CD4-positive, alpha-beta T cell treated with Interferon alpha-2 for 1 hour (primary cell): ENCODE measurements at places on chromosomes 3 and 15.

- no peak for DNase-seq
Measured at GRCh38 chr3:81045246-81045645, 716.2 kb downstream of the GBE1 start.

- peak; percentile 6 for DNase-seq
Measured at GRCh38 chr15:57861034-57861638, 154.6 kb downstream of the POLR2M start.

- DNase-seq: no peak
Measured at GRCh38 chr3:184230603-184231528, 1.5 kb downstream of the VWA5B2 start.

DNA sequence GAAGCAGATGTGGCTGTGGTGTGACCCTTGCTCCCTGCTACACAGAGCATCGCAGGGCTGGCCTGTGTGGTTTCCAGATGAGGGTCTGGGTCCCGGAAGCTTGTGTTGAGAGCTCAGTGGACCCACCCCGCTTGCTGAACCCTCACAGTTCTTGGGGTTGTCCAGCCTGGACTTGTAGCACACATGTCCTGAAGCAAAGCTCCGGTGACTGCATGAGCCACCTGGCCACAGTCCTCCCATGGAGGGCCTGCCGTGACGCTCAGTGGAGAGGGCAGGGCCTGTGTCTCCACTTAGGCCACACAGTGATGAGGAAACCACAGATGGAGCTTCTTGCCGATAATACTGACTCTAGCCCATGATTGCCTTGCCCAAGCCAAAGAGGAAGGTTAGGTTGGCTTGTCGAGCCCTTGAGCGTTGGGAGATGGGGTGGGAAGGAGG lies 62.6 kb downstream of the RGMA start:
- no peak for DNase-seq

GRCh38 chr3:14548321-14548729 lies 8.2 kb upstream of the GRIP2 start:
- DNase-seq: peak; percentile 32

DNA sequence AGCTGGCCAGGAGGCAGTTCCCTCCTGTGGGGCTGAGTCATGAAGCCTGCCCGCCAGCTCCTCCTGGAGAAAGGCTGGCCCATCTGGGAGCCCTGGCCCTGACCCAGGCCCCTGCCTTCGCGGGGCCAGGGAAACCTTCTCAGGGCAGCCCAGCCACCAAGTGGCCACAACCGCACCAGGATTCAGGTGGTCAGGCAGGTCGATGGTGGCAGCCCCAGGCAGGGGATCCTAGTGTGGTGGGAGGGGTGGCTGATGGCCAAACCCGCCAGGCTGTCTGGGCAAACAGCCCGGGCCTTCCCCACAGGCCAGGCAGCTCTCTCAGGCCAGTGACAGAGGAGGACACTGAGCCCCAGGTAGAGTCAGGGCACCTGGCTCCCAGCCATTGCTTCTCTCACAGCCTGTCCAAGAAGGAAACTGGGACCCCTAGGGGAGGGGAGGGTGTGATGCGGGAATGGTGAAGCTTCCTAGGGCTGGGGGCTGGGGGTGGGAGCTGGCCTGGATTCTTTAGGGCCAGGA lies 1.2 kb downstream of the TWF2 start:
- peak; percentile 41 for DNase-seq

DNA sequence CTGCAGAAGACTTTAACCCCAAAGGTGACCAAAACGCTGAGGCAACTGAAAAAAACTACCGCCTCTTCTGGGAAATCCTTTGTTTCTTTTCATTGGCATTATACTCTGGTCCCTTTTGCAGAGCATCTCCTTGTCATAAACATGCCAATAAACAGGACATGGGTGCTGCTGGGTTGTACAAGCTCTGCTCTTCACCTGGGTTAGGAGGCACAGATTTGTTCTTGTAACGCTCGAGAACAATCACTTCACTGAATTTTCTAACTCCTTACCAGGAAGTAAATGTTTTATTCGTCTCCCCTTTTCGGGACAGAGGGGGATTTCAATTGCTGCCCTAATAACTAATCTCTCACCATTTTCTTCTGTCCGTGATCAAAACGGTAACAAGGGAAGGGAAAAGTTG lies 1.3 kb downstream of the PLCH1 start:
- DNase-seq: no peak

- no peak for DNase-seq
Measured at GRCh38 chr3:117932441-117932840, 1102.2 kb downstream of the IGSF11 start.

DNA sequence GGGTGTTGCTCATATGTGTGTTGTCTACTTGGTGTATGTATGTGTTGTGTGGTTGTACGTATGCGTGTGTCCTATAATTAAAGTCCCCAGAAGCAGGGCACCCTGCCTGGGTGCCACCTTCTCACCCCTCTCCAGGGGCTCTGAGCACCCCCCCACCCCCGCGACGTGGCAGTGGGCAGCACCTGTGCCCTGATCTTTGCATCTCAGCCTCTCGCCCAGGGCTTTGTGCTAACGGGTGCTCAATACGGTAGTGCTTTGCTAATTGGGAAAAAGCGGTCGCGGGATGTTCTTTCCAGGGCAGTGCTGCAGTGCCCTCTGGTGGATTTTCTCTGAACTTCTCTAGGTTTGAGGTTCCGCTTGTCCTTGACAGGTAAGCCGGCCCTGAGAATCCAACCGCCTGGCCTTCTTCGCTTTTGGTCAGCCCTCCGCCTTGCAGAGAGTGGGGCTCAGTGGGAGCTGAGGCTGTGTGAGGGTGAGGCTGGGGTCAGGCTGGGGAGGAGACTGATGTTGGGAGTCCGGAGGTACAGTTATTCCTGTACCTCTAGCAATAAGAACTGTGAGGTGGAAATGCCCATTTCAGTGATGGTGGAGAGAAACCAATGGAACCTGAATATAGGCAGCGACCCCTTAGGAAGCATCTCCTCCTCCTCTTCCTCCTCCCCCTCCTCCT lies 17.6 kb upstream of the EPHB3 start:
- DNase-seq: peak; percentile 72

DNA sequence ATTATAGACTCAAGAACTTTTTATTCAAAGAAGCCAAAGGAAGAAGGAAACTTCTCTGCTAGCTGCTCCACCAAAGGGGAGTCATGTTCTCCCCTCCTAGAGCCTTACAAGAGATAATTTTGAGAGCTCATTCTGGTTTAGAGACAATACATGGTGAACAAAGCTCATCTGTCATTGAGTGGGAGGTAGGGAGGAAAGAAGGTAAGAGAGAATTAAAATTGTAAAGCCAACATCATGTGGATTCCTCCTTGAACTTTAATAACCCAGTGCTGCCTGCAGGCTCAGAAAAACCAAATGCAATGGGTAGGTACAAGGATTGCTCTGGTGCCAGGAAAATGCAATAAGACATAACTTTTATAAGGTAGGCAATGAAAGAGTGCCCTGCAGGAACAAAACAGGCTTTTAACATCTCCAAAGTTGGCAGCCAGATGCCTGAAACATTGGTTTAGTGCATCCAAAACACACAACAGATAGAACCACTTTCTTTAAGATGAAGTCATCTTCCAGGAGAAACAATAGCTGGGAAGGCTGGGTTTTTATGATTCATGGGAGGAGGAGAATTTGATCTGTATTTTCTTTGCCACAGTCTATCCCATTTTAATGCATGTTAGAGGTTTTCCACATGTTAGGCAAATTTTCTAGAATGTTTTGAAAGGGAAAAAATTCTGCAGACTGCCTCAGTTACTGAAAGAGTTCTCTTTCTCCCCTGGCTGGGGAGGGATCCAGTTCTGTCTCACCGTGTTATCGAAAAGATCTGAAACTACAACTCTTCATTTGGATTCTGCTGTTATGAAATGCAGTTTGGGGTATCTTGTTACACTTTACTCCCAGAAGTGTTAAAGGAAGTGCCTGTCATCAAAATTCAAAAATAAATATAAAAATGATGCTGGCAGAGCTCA lies 11.3 kb upstream of the ARHGEF3 start:
- no peak for DNase-seq

DNA sequence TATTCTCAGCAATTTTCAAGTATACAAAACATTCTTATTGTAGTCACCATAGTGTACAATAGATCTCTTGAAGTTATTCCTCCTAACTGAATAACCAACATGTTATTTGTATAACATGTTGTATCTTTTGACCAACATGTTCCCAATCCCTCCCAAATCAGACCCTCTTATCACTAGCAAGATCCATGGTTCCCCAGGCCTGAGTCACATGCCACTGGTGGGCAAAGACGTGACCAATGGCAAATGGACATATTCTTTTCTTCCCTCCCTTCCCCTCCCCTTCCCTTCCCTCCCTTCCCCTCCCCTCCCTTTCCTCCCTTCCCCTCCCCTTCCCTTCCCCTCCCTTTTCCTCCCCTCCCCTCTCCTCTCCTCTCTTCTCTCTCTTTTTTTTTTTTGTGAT lies 45.4 kb downstream of the AMOTL2 start:
- DNase-seq: no peak

GRCh38 chr3:25460751-25461150 lies 32.7 kb downstream of the RARB start:
- peak; percentile 17 for DNase-seq

- no peak for DNase-seq
Measured at GRCh38 chr15:62999923-63000561, 42.5 kb upstream of the TPM1 start.

- DNase-seq: no peak
Measured at GRCh38 chr3:142046320-142047020, 102.9 kb downstream of the TFDP2 start.

DNA sequence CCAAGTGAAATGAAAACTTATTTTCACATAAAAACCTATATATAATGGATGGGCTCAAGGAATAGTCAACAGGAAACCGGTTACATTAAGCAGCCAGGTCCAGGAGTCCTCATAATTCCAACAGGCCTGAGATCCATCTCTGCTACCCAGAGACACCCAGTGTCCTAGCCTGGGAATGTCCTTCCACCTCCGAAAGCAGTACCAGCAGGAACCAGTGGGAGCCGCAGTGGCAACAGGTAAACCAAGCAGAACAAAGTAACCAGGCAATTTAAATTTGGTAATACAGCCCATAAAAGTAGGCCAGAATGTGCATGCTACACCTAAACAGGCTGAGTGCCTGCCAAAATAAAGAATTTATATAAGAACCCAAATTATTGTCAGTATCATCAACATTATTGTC lies 195.6 kb downstream of the ZBBX start:
- no peak for DNase-seq

GRCh38 chr15:67241132-67241855 lies 13.2 kb downstream of the AAGAB start:
- DNase-seq: peak; percentile 65

DNA sequence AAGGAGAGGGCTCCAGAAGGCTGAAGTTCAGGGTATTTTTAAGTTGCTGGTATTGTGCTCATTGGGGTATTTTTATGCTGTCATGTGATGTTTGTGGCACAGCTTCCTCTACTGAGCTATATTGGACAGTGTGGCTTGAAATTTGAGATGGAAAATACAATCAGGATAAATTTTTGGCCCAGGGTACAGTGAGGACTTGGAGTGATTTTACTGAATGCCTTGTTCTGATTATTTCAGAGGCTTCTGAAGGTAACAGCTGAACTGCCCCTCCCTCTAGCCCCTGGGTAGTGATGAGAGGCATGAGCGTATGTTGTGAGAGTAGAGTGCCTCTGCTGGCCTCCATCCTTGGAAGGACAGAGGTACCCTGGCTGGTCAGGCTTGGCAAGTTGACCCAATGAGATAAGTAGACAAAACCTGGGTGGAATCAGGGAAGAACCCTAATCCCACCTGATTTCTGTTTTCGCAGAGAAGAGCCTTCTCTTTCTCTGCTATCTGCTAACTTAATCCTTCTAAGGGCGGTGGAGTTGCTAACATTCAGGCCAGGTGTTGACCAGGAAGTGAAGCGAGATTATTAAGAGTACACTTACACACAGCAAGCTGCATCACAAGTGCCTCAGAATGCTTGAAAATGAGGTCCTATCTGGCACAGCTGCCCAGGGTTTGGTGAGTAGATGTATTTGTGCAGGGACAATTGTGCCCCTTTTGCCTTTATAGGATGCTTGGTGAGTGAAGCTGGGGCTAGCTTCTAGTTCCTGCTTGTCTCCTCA lies 98.1 kb upstream of the CLSTN2 start:
- DNase-seq: no peak

DNA sequence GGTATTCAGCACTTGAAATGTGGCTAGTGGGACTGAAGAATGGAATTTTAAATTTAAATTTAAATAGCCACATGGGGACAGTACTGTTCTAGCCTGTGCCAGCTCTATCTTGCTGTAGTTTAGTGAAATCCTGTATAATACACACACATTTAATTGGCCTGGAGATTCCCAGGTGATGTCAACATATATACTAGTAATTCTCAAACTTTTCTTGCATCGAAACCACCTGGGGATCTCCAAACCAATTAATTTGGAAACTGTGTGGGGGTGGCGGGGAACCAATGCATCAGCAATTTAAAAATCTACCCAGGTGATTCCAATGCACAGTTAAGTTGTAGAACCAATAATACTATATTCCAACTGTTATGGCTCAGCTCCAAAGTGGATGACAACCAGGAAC lies 228.9 kb upstream of the MRPL3 start:
- no peak for DNase-seq

- no peak for DNase-seq
Measured at GRCh38 chr3:3340526-3340925, 161.0 kb upstream of the CRBN start.

DNA sequence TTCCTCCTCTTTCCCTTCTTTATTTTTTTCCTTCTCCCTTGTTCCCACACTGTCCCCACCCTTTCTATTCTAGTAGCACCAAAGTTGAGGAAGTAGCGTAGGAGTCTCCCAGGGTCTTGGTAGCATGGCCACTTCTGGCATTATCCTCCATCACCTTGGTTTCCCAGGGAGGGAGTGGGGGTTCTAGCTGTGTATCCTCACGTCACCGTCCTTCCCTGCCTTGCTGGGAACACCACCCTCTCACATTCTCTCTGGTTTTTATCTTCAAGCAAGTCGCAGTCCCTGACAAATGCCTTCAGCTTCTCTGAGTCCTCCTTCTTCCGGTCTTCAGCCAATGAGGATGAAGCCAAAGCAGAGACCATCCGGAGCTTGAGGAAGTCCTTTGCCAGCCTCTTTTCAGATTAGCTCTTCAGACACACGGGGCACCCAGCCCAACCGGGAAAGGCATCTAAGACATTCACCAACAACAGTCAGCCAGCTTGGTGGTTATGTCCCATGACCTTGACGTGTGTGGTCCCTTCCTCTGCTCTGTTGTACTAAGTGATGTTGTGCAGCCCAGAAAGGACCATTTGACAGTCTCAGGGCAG lies 31.6 kb upstream of the TIMP4 start:
- no peak for DNase-seq

DNA sequence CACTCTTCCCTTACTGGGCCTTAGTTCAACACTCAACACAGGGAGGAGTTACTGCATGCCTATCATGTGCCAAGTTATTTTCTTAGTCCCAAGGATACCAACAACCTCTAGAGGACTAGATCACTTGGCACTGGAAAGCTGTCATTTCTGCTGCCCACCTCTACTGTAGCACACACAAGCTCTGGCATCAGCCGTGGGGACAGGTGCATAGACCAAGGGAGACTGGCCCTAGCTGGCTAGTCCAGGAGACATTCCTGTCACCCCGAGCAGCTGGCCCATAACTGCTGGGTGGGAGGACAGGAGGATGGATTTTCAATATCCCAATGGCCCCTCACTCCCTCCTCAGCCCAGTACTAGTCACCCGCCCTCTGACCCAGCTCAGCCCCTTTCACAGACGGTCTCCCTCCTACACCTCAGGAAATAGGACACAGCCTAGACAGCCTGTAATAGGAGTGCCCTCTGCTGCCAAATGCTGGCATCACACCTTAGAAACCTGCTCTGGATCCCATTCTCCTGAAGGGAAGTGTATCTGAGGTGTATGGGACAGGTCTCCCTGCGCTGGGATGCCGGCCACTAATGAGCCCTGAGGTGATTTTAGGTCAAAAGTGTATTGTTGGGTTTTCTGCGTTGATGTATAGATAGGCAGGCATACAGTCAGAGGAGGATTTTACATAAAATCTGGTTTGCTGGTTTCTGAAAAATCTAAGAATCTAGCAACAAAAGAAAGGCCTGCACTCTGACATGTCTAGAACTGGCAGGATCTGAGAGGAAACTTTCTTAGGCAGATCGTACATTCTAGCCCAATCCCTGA lies 3.4 kb upstream of the DZIP1L start:
- DNase-seq: peak; percentile 46
